ENCODE measurements at places on chromosomes 2 and 18.

- peak; percentile 72 for DNase-seq
Observed at GRCh38 chr2:236177604-236177966, 9.4 kb upstream of the GBX2 start.

DNA sequence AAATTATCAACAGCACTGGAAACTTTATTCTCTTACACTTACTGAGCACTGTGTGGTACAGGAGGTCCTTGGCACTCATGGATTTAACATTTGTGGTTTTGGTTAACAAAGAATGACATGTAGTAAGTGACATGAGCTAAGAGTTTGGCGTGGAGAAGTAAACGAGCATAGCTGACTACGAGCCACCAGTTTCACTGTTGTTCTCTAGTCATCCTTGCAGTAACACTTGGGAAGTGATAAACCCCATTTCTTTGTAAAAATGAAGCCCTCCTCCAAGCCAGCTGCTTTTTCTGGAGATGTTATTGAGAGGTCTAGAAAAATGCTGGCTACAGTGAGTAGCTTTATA, 32.7 kb downstream of the QPCT start:
- peak; percentile 50 for DNase-seq

DNA sequence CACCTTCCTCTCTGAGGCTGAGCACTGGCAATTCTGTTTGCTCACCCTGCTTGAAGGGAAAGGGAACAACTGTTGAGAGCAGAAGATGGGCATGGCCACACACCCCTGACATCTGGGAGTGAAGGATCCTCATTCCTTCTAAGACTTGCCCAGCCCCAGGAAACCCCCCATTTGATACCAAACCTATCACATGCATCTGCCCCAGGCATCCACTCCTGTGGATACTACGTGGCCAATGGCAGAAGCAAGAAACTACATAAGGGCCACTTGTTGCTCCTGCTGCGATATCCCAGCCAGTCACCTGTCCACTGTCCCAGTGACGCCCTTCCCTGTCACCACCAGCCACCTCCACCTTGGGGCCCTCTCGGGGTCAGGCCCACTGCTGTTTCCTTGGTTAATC, 185.2 kb downstream of the SMAD2 start:
- DNase-seq = no peak

DNA sequence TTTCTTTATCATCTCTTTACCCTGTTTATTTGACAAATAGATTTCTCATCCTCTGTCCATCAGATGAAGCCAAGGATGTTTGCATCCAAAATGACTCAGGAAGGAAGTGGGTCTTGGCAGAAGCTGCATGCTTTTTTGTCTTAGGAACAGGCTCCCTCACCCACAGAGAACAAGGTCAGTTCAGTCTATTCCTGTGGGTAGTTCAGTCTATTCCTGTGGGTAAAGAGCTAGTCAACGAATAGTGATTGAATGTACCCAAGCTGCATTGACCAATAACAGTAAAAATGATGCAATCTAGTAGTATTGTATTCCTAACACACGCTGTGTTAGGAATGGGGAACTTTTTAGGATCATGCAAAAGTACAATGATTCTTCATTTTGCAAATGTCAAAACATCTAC, 290.8 kb upstream of the TANK start:
- DNase-seq = peak; percentile 94

Data from fibroblast of skin of scalp (primary cell).